ENCODE measurements at places on chromosomes 1 and 21.

GRCh38 chr1:152502496-152503180 lies 8.0 kb upstream of the LCE5A start:
- no peak for DNase-seq

GRCh38 chr1:229323201-229323600 lies 19.6 kb downstream of the CCSAP start:
- no peak for DNase-seq

- no peak for DNase-seq
These were observed 39.8 kb upstream of the SRP9 start for GRCh38 chr1:225737866-225738265.

DNA sequence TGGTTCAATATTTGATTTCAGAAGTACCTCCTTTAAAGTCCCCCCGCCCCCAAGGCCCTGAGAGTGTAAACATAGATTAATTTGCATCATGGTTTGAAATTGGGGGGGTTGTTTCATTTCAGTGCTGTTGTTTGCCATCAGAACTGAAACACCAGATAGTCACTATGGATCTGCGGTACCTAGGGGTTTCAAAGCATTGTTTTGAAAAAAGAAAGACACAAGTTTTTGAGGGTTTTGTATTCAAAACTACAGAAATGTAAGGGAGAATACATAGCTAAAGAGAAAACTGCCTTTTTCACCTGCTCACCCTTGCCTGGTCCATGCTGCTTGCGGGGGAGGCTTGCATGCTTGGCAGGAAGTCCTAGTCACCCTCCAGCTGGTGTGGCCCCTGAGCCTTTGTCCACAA lies 59.3 kb downstream of the ACP6 start:
- no peak for DNase-seq

DNA sequence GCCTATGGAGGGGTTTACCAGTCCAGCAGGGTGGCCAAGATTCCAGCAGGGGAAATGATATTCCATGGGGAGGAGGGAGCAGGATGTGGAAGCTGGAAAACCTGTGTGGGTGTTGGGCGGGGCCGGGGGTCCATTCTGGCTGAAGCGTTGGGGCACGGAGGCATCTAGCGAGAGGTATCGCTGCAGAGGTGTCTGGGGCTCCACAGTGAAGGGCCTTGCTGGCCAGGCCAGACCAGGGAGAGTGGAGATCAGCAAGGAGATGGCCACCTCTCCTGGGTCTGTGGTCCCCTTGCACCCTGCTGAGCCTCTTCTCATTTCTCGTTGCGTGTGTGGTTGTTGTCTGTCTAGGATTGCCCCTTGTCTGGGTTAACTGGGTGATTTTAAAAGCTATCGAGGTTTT lies 6.2 kb downstream of the COQ8A start:
- no peak for DNase-seq

DNA sequence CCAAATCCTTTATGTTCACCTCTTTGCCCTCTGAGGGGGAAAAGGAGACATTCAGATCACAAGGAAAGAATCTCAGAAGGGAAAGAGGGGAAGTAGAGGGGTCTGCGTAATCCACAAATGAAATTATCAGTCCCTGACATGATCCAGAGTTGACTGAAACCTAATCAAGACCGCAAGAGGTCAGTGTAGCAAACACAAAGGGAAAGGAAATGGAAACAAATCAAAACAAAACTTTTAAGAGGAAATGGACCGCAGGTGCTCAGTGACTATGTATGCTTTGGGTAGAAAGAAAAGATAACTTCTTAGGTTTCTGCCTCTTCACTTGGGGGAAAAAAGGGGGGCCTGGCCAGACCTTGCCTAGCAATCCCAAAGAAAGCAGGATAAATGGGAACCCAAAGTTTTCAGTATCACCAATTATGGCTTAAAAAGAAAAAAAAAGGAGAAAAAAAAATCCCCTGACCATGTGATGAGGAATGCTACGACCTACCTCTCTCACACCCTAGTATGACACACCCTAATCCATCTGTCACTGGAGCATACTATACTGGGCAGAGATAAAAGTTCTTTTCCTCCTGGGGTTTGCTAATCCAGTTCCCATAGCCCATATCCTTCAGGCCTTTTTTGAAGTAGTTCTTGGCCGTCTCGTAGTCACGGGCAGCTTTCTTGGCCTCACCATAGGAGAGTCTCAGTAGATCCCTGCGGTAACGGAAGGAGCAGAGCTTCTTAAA lies 16.9 kb downstream of the CHRNB2 start:
- no peak for DNase-seq

DNA sequence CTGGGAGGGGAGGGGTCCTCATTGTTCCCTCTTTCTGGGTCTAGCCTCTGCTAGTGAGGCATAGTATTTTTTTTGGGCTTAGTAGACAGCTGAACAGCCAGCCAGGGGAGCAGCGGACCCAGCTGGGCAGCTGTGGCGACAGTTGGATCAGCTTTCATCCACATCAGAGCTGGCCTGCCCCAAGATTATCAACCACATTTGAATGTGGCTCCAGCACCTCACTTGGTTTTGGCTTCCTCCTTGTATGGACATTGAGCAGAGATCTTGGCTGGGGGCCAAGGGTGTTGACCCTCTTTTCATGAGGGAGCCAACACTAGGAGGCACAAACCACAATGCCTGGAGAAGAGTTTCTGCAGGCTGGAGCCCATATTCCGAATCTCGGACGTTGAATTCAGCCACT lies 25.0 kb downstream of the WNT4 start:
- no peak for DNase-seq

DNA sequence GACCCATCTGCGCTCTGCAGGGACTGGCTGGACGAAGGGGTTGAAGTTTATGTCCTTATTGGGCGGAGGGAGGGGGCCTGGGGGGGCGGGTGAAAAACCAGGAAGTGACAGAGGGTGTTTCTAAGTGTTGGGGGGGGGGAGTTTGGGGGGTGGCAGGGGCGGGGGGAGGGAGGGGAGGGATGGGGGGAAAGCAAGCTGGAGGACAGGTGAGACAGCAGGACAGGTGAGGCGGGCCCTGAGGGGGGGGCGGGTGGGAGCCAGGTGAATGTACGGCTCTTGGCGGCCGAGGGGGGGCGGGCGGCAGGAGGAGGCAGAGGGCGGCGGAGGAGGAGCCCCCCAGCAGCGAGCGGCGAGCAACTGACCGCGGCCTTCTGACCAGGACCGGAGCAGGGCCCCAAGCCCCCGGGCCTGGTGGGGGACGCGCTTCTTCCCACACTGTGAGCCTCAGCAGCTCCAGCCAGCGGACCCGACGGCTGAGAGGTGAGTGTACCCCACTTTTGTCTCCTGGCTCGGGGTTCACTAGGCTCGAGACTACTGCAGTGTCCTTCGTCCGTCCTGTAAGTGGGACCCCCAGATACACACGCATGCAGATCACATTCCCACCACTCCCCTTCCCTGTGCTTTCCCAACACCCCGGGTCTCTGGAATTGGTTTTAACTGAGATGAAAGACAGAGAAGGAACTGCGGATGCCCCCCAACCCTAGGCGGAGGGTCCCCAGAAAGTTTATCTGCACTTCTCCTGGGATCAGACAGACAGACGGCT lies at the start of gene ZBTB7B:
Gene ZBTB7B, plus strand, starts transcription at position 339 of the 763 bp plus-strand sequence. CDS start 11,859 bp downstream, outside the sequence.
- DNase-seq = no peak

DNA sequence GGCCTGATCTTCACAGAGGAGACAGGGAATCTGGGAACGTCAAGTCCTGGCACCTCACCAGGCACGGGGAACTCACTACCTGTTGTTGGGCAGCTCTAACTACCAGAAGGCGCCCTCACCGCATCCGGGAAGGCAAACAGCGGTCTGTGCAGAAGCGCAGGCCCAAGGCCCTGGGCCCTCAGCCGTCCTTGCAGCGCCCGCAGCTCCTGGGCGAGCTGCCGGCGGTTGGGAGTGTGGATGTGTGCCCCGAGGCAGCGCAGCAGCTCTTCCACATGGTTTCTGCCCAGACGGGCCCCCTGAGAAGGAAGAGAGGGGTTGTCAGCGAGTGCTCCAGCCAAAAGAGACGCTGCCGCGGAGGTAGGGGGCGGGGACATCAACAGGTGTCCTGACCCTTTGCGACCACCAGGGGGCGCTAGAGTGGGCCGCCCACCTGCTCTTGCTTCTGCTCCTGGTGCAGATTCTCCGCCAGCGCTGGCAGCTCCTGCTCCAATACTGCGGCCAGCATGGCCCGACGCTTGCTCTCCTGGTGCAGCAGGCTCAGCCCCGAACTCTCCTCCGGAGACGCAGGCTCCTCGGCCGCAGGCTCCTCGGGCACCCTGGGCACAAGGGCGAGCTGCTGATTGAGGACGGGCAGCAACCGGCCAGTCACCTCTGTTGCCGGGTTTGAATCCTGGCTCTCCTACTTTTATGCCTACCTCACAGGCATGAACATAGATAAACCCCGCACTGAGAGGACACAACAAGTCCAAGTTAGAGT lies 9.3 kb downstream of the MAP3K6 start:
- DNase-seq = peak; percentile 89

GRCh38 chr1:9910076-9910422 lies at the start of gene CTNNBIP1:
Gene CTNNBIP1 (minus strand): TSS chr1:9910269. CDS start chr1:9872064, 38,205 bp downstream.
- no peak for DNase-seq

GRCh38 chr1:62210960-62211359 lies 16.3 kb downstream of the L1TD1 start:
- DNase-seq = no peak

DNA sequence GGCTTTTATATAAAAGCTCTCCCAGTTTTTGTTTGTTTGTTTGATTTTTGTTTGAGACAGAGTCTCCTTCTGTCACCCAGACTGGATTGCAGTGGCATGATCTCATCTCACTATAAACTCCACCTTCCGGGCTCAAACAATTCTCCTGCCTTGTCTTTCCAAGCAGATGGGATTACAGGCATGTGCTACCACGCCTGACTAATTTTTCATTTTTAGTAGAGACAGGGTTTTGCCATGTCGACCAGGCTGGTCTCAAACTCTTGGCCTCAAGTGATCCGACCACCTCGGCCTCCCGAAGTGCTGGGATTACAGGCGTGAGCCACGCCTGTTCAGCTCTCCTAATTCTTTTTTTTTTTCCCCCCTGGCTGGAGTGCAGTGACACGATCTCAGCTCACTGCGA lies 4.4 kb downstream of the PCAT6 start:
- no peak for DNase-seq

- no peak for DNase-seq
These were observed 33.0 kb downstream of the URB1 start for GRCh38 chr21:32359719-32360260.

DNA sequence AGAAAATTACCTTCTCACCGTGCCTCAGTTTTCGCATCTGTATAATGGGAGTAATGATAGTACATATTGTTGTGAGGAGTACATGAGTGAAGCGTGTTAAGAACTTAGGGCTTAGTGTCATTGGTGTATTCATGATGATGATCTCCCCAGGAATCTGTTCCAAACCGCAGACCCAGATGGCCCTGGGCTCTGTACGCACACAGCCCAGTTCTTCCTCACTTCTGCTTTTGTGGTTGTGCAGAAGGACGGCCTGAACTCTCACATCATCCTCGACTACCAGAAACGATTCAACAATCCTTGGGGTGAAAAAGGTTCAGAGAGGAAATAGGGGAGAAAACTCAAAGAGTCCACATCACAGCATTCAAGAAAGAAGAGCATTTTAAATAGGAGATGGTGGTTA lies 323.0 kb downstream of the CAMTA1 start:
- no peak for DNase-seq

- no peak for DNase-seq
These were observed 15.1 kb downstream of the E2F2 start for GRCh38 chr1:23515905-23516304.

- DNase-seq = peak; percentile 71
These were observed 16.9 kb downstream of the CAPZB start for GRCh38 chr1:19468397-19468956.

DNA sequence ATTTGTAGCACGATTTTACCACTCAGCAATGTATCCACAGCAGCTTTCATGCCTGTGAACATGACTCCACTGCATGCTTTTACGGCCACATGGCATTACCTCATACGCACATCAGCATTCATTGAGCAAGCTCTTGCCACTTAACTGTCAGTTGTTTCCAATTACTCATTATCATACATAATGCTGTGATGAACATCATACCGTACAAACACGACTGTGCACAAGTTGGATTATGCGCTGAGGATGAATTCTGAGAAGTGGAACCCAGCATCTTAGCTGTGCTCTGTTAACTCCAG lies 9.6 kb downstream of the UMODL1 start:
- DNase-seq = no peak

GRCh38 chr21:33007747-33008146 lies 18.0 kb upstream of the OLIG2 start:
- no peak for DNase-seq

- DNase-seq = no peak
These were observed 2.1 kb downstream of the SAMD11 start for GRCh38 chr1:925561-926421.

DNA sequence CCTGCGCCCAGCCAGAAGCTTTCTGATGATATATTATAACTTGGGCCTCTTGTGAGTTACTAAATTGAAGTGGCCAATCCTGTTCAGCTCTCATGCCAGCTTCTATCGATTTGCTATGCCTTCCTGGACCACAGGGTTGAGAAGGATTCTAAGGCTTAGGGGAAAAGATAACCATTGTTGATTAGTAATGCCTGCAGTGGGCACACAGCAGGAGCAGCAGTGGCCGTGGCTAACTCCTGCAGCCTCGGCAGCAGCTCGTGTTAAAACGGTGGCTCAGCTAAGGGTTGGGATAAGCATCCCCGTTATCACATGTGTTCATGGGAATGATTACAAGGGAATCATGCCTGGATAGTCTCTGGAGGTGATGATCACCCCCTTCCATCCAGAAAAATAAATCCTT lies 20.5 kb upstream of the KCNE2 start:
- DNase-seq = no peak

- DNase-seq = no peak
These were observed 23.9 kb downstream of the FTCD start for GRCh38 chr21:46131588-46131837.

- no peak for DNase-seq
These were observed 12.3 kb upstream of the OR10J5 start for GRCh38 chr1:159548126-159548525.

DNA sequence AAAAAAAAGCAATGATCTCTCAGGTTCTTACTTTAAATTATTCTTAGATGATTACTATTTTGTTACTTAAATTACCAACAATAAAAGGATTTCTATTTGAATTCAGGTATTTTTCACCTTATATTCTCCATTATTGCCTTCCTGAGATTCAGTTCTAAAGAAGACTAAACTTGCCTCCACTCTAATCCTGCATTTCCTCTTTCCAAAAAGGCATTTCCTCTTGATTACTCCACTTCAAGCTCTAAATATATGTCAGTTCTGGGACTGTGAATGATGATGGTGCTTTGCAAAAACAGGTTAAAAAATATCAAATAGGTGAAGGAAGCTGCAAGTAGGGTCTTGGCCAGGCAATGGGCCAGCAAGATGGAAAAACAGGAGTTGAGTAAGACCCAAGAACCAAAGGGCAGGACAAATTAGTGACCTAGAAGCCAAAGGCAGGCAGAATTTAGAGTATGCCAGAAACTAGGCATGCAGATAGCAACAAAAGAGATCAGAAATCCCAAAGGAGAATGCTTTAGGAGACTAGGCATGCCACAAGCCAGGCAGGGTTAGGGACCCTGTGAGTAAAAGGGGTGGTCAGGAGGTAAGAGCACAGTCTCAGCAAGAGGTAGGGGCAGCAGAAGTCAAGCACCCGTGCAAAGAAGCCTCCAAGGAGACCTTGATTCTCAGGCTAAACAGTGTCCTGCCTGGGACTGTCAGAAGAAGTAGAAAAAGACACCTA lies 11.3 kb upstream of the DIPK1A start:
- no peak for DNase-seq

- no peak for DNase-seq
These were observed 86.4 kb downstream of the KCNK1 start for GRCh38 chr1:233700338-233700737.
